ENCODE measurements at places on chromosomes 12 and 14. TPM values are rescaled to one million over a fixed set of nuclear protein-coding genes. Genes with fewer than 3 reads are reported as not detected.

DNA sequence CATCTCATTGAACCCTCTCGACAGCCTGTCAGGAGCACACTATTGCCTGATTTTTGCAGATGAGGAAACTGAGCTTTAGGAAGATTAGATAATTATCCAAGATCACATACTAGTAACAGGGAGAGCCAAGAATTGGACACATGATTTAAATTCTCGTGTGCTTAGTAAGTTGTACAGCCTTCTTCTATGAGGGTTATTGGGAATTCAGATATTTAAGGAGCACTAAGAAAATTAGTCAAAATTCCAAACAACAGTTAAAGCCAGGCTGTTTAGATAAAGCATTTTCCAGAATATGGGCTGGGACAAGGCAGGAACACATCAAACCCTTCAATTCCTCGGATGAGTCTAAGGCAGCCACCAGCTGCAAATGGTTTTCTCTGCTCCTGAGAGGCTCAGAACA is 148.8 kb downstream of the TMEM30B start:
- DNase-seq = no peak

- DNase-seq = no peak
Measured at GRCh38 chr14:99724939-99725773, 41.1 kb downstream of the CYP46A1 start.

DNA sequence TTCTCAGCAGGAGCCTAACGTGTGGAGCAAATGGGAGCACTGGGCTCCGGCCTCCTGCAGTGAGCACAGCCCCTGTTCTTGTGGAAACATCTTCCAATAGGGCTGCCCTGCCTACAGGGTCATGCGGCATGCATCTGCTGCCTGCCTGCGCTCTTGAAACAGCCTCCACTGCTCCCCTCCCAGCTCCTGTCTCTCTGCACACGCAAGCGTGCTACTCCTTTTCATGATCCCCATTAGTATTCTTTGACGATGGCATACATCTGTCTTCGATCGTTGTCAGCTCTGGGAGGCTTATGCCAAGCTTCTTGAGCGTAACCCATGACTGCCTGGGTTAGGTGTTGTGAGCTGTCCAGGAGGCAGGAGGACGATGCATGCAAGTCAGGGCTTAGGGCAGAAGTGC is 23.1 kb downstream of the NTF3 start:
- no peak for DNase-seq

GPR162 gene
- 0.13 TPM for total RNA-seq

PRB2 gene
- not detected for total RNA-seq

Measured in activated CD8-positive, alpha-beta T cell treated with anti-CD3 and anti-CD28 coated beads, Interleukin-2, amount 10 ng/mL, durations not matched to agents 7 days and 5 days (primary cell).